ENCODE measurements at places on chromosomes 16 and 17.

- DNase-seq = no peak
Measured at GRCh38 chr16:11667221-11667823, 933 bp upstream of the SNN start.

DNA sequence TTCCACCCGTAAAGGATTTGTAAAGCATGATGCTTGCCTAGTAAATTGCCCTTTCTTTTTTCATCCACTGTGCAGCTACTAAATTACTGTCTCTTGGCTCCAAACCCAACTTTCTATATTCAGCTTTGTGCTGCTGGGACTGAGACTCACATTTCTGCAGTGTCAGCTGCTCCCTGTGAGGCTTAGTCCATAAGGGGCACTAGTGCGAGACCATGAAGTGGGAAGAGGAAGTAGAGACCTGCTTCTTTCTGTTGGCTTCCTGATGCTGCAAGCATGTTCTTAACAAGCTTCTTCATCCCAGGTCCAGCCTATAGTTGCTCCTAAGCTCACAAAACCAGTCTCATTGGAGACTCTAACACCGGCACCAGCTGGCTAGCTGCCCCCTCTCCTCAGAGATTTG, 74.9 kb upstream of the HS3ST2 start:
- DNase-seq = peak; percentile 30

- no peak for DNase-seq
Measured at GRCh38 chr17:61063528-61063927, 336.1 kb upstream of the TBX2 start.

- DNase-seq = no peak
Measured at GRCh38 chr17:28975031-28975430, 23.7 kb upstream of the PHF12 start.

- no peak for DNase-seq
Measured at GRCh38 chr16:54783226-54783625, 147.4 kb upstream of the IRX5 start.

- no peak for DNase-seq
Measured at GRCh38 chr16:50474138-50474537, 74.1 kb upstream of the NKD1 start.

DNA sequence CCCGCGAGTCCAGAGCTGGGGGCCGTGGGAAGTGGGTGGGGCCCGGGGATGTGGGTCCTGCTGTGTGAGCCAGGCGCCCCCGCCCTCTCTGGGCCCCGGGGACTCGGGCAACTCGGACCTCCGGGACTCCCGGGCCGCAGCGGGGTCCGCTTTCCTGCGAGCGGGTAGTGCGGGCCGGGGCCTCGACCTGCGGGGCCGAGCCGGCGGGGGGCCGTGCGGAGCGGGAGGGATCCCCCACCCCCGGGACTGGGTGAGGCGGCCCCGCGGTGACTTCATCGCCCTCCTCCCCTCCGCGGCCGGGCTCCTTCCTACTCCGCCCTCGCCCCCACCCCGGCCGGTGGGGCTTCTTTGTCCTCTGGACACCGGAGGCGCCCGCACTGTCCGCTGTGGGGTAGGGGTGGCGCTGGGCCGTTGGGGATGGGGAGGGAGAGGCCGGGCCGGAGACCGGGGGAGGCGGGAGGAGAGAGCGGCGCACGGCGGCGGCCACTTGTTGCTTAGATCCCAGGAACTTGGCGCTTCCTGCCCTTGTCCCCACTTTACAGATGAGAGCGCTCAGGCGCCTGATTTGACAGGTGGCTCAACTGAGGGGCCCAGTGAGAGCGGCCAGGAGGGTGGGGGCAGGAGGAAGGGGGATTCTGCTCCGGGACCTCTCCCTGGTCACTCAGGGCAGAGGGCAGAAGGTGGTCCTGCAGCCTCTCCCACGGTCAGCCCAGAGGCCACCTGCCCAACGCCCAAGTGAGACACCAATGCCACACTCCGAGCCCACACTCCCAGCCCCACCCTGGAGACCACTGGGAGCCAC, 874 bp downstream of the CMTM3 start:
- peak; percentile 61 for DNase-seq

GRCh38 chr16:7731141-7731540, 398.5 kb downstream of the RBFOX1 start:
- no peak for DNase-seq

DNA sequence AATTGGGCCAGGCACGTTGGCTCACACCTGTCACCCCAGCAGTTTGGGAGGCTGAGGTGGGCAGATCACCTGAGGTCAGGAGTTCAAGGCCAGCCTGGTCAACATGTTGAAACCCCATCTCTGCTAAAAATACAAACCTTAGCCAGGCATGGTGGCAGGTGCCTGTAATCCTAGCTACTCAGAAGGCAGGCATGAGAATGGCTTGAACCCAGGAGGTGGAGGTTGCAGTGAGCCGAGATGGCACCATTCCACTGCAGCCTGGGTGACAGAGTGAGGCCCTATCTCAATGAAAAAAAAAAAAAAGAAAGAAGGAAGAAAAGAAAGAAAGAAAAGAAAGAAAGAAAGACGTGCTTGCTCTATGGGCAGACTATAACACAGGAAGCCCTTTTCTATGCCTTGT, 84.4 kb downstream of the FOXL1 start:
- DNase-seq = no peak

DNA sequence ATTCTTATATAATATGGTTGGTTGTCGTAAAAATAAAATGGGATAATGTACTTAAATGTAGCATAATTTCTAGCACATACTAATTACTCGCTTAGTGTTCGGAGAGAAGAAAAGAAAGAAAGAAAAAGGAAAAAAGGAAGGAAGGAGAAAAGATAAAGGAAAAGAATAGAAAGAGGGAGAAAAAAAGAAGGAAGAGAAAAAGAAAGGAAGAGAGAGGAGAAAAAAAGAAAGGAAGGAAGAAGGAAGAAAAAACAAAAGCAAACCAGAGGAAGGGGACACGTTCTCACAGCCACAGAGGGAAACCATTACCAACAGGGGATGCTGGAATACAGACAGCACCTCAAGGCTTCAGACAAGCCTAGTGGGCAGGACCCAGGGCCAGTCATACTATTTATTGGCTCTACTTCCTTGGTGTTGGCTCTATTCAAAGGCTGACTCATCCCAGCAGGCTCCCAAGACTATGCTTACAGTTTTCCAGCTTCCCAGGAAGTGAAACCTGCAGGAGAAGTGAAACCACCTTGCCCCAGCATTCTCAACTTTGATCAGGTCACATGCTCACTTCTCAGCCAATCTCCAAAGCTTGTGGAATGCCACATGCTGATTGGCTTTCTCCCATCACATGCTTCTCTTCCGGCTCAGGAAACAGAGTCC, 273.5 kb upstream of the IRX5 start:
- DNase-seq = peak; percentile 23

- DNase-seq = peak; percentile 88
Measured at GRCh38 chr16:17238285-17239028, 232.3 kb downstream of the XYLT1 start.

- DNase-seq = no peak
Measured at GRCh38 chr16:15539197-15539596, 103.8 kb downstream of the MARF1 start.

DNA sequence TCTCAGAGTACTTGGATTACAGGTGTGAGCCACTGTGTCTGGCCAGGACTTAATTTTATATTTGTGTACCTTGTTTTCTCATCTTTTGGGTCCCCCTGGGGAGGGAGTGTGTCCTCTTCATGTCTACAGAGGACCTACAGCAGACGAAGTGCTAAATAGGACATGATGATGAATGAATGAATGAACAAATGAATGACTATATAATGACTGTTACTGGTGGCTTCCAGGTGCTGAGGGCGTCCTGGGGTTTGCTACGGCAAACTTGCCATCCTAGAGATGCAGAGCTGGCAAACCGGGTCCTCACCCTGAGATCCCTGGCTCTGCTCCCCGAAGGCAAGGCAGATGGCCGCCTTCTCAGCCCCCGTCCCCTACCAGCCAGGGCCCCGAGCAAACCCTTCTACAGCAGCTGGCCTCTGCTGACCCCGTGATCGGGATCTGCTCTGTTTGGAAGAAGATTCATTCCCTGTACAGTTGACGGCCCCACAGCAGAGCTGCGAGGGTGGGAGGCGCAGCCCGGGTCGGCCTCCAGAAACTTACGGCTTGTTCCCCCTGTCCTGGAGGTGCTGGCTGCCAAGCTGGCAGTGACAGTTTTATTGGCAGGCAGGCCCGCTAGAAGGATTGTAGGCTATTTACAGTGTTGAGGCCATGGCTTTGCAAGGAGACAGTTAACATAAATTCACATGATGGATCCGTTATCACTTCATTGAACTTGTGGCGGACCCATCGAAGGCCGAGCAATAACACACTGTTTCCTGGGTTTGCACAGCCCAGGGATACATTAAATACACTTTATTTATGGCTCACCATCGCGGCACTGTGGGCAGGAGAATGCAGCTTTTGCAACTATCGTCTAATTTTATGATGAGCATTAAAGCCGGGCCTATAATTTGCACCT, 197.7 kb upstream of the GSE1 start:
- DNase-seq = no peak

GRCh38 chr17:68641276-68642117, 40.3 kb upstream of the FAM20A start:
- DNase-seq = no peak

DNA sequence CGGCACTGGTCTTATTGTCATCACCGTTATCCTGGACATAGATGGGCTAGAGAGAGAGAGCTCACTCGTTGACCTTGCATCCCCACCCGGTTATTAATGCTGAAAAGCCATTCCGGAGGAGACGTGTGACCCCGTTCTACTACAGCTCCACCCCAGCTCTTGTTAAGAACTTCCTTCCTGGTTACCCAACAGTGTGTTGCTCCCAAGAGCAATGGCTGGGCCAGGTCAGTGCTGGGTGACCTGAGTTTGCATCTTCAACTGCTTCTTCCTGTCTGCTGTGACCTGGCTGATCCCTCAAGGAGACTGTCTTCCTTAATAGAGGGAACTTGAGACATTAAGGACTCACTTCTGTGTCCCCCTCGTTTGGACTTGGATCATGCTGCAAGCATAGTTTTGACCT, 96.1 kb upstream of the SDK2 start:
- DNase-seq = no peak

DNA sequence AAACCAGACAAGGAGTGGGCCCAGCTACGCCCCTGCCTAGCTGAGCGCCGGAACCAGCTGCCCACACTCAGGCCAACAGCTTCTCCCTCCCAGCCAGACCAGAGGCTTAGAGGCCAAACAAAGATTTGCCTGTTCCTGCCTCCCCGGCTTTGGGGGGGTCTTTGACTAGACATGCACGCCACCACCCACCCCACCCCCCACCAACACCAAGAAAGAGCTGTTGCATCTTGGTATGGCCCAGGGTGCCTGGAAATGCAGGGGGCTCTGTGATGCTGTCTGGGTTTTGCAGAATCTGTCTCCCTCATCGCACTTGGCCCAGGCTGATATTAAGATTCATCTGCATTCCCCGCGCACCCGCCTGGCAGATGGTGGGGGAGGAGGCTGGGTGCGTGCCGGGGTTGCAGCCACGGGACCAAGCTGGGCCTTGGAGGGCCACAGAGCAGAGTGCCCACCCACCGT, 1.3 kb upstream of the NXPH3 start:
- no peak for DNase-seq
